Omental fat pad (tissue), 4 donors: ENCODE measurements at places on chromosomes 11 and 22. TPM values are rescaled to one million over a fixed set of nuclear protein-coding genes. Genes with fewer than 3 reads are reported as not detected.

DNA sequence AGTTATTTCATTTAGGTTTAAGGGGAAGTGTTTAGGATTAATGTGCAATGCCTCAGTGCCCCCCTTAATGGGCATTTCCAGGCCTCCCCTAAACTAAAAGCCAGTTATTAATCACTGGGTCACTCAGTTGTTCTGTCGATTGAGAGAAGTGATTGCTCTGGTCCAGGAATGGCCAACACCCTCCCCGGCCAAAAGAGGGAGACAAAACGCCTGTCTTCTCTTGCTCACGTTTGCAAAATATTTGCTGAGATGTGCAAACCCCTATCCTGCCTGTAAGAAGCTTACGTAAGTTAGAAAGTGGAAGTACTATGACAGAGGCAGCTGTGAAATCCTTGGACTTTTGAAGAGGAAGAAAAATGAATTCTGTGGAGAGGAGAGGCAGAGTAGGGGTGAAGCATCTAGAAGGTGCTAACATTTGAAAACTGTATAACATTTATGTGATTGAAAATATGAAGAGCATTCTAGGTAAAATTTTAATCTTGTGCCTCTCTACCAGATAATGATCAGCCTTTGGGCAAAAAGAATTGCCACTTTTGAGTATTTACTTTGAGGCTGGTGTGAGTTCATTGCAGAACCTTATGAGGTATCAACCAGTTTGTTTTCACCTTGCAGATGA lies 37.7 kb downstream of the NTM start:
- DNase-seq, result no peak

- no peak for DNase-seq
These were observed 161.3 kb upstream of the UBASH3B start for GRCh38 chr11:122494221-122494620.

DNA sequence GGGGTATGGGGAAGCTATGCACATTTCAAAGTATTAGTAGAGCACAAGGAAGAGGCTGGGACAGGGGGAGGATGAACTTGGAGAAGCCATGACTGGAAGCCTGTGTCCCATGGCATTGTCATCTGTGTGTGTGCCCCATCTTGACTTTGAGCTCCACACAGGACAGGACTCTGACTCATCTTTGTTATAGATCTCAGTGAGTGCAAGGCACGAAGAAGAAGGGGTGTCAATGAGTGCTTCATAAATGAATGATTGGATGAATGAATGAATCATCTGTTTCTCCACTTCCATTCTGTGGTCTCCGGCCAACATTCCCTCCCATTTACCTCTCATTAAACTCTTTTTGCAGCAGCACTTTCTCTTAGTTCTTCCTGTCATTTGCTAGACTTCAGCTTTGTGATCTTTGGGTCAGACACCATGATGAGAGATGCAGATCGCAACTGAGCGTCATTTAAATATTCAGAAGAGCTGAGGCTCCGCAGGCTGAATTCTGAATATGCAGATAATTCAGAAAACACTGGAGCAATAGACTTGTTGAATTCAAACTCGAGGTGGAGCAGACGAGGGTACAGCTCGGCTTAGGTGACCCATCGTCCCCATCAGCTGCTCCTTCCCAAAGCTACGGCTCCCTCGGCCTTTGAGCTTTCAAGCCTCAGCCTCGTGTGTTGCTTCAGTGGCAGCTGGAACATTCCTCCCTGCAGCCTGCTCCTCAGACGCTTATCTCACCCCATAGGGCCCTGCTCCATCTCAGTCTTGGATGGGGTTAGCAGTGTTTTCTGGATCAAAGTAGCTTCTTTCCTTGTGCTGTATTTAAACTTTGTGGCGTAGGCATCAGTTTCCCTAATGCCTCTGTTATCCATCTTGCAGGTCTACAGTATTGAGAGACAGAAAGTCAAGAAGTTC lies 30.8 kb downstream of the APOL3 start:
- DNase-seq, result no peak

DNA sequence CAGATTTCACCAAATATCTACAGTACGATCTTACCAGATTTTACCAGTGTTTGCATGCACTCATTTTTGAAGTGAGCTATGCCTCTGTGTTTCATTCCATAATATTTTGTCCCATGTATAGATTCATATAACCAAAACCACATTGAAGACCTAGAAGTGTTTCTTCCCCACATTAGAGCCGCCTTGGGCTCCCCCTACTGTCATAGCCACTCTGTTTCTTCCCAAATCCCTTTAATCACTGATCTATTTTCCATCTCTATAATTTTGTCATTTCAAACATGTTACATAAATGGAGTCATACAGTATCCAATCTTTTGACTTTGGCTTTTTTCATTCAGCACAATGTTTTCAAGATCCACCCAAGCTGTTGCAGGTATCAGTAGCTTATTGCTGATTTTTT lies 12.7 kb downstream of the MRGPRX3 start:
- DNase-seq, result no peak

DNA sequence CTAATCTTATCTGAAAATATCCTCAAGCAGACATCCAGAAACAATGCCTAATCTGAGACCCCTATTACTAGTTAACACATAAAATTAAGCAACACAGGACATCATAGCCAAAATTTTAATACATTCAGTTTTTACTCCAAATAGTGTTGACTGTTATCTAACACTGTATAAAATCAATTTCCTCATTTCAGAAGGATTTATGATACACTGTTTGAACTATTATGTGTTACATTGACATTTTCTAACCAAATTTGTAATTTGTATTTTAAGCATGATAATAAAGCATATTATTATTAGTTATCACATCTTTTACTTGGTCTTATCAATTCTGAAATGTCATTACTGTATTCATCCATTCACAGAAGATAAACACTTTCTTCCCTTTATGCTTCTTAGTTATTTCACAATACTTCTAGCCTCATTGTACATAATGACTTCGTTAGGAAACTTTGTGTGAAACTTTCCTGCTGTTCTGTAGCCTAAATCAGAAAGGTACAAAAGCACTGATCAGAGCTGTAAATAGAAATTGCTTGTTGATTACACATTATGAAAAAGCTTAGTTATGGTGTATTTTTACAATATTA lies 1248.9 kb downstream of the JRKL start:
- DNase-seq, result no peak

GRCh38 chr11:35376613-35377012 lies 42.7 kb downstream of the SLC1A2 start:
- no peak for DNase-seq

DNA sequence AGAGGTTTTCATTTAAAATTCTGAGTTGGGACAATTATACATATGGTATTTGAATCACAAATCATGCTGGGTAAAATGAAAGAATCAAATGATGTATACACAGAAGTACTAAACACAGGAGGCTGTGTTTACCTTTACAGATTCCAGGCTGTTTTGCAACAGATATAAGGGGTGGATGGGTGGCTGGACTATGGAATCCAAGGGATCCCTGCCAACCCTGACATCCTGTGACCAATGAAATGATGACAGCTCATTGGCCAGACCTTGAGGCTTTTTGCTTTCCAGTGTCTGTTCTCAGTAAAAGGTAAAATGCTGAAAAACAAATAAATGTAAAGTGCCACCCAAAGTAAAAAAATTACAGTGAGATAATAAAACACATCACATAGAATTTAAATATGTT lies 3.3 kb upstream of the DDI1 start:
- DNase-seq, result no peak

- no peak for DNase-seq
These were observed 76.2 kb upstream of the CADM1 start for GRCh38 chr11:115580416-115580815.

DNA sequence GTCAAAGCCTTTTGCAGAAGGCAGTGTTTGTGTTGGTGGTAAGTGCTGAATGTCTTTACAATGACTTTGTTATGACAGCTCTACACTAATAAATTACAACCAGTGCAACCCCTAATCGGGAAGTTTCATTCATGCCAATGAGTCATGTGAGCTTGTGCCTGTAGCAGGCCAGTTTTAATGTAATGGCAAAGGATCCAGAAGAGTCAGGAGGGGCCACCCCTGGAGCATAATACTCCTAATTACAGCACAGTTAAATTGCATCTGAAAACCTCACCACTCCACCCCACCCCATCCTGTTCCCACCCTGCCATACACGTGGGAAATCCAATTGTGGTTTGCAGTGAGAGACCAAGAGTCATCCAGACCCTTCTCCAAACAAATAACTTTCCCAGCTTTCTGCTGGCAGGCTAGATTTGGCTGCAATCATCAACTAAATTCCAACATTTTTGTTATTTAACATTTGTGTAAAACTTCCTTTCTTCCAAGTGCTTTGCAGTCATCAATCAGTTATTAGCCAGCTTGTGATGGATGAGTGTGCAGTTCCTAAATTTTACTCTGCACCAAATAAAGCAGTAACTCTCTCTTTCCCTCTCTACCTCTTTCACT lies 277.3 kb upstream of the FAT3 start:
- no peak for DNase-seq

DNA sequence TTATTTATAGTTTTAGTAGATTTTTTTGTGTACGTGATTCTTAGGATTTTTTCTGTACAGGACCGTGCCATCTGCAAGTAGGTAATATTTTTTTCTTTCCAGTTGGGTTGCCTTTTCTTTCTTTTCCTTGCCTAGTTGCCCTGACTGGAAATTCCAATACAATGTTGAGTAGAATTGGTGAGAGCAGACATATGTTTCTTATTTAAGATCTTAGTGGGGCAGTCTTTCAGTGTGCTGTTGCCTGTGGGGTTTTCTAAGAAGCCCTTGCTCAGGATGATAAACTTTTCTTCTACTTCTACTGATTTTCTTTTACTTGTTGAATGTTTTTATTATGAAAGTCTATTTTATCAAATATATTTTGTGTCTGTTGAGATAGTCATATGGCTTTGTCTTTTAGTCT lies 33.0 kb downstream of the ATXN10 start:
- no peak for DNase-seq

DNA sequence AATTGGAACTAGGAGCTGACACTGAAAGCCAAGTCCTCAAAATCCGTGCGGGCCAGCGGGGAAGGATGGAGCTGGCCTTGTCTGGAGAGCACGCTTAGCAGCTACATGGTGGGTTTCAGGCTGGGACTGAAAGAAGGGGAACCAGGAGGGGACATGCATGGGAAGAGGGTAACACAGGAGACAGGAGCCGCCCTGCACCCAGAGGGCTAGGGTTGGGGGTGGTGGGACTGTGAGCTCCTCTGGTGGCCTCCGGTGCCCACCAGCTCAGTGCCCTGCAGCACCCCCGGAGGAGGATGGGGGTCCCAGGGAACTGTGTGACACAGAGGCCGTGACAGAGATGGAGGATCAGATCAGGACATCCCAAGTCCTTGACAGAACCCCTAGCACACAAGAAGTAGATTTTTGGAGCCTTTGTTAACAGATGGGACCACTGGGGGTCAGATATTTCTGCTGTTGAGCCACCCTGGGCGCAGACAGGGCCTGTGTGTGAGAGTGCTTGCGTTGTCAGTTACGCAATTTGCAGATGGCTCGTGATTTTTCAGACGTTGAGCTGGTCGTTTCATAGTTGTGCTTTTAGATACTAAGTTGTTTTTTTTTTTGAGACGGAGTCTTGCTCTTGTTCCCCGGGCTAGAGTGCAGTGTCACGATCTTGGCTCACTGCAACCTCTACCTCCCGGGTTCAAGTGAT lies 21.3 kb upstream of the GRAMD4 start:
- DNase-seq, result no peak

DNA sequence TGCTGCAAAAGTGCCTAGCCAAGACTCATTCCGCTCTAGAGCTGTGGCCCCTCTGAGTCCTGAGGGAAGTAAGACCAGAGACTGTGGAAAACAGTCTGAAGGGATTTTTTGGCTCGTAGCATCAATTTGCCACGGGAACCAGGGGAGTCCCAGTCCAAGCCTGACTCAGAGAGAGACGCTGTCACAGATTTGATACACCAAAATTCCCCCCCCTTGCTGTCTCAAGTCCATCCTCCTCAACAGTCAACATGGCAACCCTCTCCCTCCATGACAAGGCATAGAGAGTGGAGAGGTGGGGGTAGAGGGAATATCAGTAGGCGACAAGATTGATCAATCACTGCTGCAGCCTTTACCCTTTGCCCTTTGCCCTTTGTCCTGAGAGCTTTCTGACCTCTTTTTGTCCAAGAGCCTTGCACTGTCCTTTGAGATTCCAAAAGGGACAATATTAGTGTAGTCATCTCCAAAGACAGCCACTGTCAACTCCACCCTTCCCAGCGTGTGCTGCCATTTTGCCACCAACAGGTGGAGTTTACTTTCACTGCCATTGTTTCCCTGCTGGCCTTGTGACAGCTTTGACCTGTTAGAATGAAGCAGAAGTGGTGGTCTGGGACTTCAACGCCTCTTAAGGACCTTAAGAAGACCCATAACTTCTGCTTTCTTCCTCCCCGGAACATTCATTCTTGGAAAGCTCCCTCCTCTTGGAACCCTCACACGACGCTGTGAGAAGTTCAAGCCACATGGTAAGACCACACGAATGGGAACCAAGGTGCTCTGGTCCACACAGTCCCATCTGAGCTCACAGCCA lies 7.3 kb downstream of the SLC15A3 start:
- no peak for DNase-seq

DNA sequence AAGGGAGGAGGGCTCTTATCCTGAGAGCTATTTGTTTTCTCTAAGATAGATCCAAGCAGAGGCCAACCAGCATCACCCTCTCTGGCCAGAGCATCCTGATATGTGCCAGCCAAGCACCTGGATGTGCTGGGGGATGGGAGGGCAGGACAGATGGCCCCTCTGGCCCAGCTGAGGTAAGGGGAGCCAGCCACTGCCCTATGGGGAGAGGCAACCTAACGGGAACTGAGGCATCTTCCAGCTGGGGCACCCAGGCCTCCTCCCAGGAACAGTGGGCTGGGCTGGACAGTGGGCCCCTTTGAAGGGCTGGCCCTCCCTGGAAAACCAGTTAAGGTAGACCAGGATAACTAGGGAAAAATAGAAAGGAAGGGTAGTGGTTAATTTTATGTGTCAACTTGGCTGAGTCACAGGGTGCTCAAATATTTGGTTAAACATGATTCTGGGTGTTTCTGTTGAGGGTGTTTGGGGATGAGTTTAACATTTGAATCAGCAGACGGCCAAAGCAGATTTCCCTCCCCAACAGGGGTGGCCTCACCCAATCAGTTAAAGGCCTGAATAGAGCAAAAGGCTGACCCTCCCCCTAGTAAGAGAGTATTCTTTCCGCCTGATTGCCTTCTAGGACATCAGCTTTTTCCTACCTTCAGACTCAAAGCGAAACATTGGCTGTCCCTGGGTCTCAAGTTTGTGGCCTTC lies 595.1 kb downstream of the BUD13 start:
- DNase-seq, result no peak

- DNase-seq, result no peak
These were observed 64.3 kb upstream of the ZC3H12C start for GRCh38 chr11:110028921-110029320.

The NEFH gene
- 0.46 TPM for total RNA-seq

The IGF2 gene
- 44.6 TPM for total RNA-seq

The SLC5A12 gene
- total RNA-seq, result not detected

The CRYBB3 gene
- not detected for total RNA-seq

The OR4X2 gene
- not detected for total RNA-seq

The HEPACAM gene
- 29.0 TPM for total RNA-seq
